Panc1 (cell line): ENCODE measurements at places on chromosomes 5 and 9.

DNA sequence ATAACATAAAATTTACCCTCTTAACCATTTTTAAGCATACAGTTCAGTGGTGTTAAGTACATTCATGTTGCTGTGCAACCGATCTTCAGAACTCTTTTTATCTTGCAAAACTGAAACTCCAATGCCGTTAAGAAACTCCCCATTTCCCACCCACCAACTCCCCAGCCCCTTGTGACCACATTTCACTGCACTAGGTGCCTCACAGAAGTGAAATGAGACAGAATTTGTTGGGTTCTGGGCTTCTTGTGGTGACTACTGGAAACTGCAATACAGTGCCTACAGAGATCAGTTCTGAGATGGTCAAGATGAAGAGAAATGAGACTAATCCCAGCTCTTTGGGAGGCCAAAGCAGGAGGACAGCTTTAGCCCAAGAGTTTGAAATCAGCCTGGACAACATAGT lies 202.1 kb upstream of the SLC30A5 start:
- H3K27ac ChIP-seq, result no peak overlapping the region
- no peaks in the 10 kb centered on the region for H3K4me1 ChIP-seq
- H3K27me3 ChIP-seq, result no peaks in the 10 kb centered on the region
- DNase-seq, result no peak

DNA sequence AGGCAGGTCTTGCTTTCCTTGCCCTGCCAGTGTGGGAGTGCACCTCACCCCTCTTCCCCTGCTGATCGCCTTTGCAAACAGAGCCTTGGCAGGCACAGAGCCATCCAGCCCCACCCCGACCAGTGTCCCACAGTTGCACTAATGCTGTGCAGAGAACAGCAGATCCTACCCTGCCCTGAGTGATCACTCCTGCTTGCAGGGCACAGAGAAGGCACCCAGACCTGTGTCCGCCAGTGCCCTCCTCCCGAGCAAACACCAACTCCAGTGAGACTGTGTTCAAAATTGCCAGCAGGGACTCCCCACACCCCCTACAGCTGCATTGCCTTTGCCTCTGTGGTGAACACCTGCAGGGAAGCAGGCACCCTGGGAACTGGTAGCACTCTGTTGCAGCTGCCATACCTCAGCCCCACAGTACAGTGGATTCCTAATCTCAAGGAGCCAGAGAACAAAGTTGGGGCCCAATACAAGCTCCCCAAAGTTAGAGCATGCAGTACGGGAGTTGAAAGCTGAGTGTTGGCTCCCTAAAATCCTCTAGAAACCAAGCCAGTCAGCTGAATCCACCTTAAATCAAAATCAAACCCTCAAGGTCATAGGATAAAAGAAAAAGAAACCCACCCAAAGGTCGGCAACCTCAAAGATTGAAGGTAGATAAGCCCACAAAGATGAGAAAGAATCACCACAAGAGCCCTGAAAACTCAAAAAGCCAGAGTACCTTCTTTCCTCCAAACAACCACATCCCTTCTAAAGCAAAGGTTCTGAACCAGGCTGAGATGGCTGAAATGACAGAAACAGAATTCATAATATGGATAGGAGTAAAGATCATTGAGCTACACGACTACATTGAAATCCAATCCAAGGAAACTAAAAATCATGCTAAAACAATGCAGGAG lies 92.9 kb upstream of the PIK3R1 start:
- no peak for DNase-seq
- peaks cover 2% of the 10 kb centered on the region; the same call in 1 of the 2 replicates for H3K27me3 ChIP-seq
- H3K4me3 ChIP-seq, result no peak overlapping the region
- H3K4me1 ChIP-seq, result no peaks in the 10 kb centered on the region
- H3K36me3 ChIP-seq, result no peaks in the 10 kb centered on the region

GRCh38 chr9:15423231-15423985 lies 732 bp downstream of the SNAPC3 start:
- no peaks in the 10 kb centered on the region for H3K27me3 ChIP-seq
- peak overlapping the region; percentile 66 for H3K27ac ChIP-seq
- DNase-seq, result no peak
- peaks cover 5% of the 10 kb centered on the region; the same call in 1 of the 2 replicates for H3K36me3 ChIP-seq

- no peaks in the 10 kb centered on the region for H3K4me1 ChIP-seq
- H3K4me3 ChIP-seq, result no peak overlapping the region
- DNase-seq, result no peak
Measured at GRCh38 chr5:80082731-80083100, 47.6 kb downstream of the THBS4 start.

GRCh38 chr5:141963701-141964100 lies 5.2 kb upstream of the RNF14 start:
- H3K4me1 ChIP-seq, result peaks cover 4% of the 10 kb centered on the region; the same call in 1 of the 2 replicates
- no peak for DNase-seq
- H3K4me3 ChIP-seq, result no peak overlapping the region
- H3K27ac ChIP-seq, result no peak overlapping the region
- H3K36me3 ChIP-seq, result no peaks in the 10 kb centered on the region

- H3K27me3 ChIP-seq, result no peaks in the 10 kb centered on the region
- no peak overlapping the region for H3K4me3 ChIP-seq
- no peaks in the 10 kb centered on the region; the same call in 1 of the 2 replicates for H3K4me1 ChIP-seq
- no peak overlapping the region; the same call in 1 of the 2 replicates for H3K27ac ChIP-seq
- no peaks in the 10 kb centered on the region for H3K36me3 ChIP-seq
Measured at GRCh38 chr5:18772475-18772874, 1138.2 kb downstream of the TAF11L14 start.

DNA sequence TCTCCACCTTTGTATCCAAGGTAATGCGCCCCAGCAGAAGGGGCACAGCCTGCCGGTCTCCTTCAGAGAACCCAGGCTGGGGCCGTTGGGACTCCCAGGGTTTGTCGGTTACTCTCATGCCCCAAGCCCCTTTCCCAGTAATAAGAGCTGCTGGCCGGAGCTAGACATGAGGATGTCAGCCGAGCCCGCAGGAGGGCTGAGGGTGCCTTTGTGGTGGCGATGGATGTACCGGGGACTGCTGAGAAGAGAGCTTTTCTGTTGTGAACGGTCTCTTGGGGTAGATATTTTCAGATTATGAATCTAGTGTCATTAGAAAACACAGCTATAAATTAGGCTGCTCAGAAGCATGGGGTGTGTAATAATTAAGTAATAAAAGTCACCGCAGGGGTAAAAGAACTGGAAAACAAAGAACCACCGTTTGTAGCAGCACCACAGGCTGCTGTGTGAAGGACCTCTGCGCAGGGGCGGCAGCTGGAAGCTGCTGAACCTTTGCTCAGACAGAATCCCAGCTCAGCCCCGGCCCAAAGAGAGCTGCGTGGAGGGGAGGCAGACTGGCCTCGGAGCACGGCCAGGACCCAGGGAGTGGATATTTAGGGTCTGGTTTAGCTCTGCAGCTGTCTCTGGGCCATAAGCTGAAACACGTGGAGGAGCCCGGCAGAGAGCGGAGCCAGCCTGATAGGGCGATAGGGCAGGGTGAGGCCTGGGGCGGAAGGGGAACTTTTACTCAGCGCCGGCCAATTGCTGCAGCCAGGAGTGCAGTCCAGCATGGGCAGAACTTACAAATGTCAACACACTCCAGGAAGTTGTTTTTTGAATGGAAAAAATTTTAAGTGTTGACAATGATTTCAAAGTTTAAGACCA lies 50.5 kb upstream of the BARHL1 start:
- no peak for DNase-seq
- no peak overlapping the region for H3K4me3 ChIP-seq
- no peaks in the 10 kb centered on the region for H3K4me1 ChIP-seq
- H3K27ac ChIP-seq, result no peak overlapping the region
- no peaks in the 10 kb centered on the region for H3K27me3 ChIP-seq

- no peaks in the 10 kb centered on the region for H3K36me3 ChIP-seq
- DNase-seq, result no peak
Measured at GRCh38 chr9:9747787-9748186, 865.0 kb downstream of the PTPRD start.

DNA sequence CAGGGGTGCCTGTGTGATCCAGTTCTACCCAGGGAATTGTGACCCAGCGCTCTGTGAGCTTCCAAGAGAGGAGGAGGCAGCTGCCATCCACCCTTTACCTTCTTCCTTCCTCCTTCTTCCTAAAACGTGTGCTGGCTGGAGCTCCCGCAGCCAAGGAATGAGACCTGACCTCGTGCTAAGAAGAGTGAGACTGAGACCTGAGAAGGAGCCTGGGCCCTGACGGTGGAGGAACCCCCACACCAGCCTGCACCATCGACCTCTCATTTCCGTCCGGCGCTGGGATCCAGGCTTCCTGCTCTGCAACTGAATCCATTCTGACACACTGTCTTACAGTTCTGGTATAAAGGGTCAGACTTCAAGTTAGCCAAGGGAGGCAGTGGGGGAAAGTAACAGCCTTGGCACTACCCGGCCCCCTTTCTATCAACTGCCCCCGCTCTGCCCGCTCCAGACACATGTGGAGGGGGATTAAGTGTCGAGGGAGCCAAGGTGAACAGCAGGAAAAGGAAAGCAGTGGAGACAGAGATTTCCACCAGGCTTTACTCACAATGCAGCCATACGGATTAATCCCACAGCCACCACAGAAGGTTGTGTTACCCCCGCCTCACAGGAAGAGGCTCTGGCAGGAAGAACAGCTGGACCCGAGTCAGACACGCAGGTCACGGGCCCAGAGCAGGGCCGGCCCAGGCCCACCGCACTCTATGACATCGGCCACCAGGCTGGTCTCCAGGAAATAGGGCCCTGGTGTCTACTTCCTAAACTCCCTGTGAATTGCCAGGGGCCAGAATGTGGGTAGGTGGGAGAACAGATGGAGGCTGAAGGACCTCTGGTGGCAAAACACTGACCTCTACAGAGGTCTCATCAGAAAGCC lies 15.8 kb downstream of the MGAT1 start:
- no peaks in the 10 kb centered on the region for H3K27me3 ChIP-seq
- peaks cover 18% of the 10 kb centered on the region for H3K4me1 ChIP-seq
- no peaks in the 10 kb centered on the region for H3K36me3 ChIP-seq
- peak overlapping the region; percentile 1 for H3K27ac ChIP-seq
- DNase-seq, result no peak

- H3K27ac ChIP-seq, result no peak overlapping the region
- no peaks in the 10 kb centered on the region for H3K4me1 ChIP-seq
- H3K27me3 ChIP-seq, result no peaks in the 10 kb centered on the region
- no peaks in the 10 kb centered on the region for H3K36me3 ChIP-seq
Measured at GRCh38 chr5:135073761-135074345, 39.8 kb upstream of the PITX1 start.

DNA sequence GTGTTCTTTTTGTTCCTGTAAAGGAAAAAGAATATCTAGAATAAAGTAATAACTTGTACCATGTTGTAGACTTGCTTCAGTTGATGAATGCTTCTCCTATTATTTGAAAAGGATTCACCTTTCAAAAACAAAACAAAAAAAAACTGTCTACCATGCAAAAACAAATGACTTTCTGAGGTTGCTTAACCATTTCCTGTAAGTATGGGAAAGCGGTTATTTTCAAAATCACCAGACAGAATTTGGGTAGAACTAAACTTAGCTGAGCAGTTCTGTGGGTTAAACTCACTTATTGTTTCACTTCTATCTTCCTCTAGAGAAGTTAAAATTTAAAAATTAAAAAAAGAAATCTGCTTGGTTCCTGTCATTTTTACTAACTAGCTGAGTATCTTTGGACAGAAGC lies 25.2 kb downstream of the LNPEP start:
- no peak overlapping the region for H3K27ac ChIP-seq
- DNase-seq, result no peak
- no peaks in the 10 kb centered on the region for H3K36me3 ChIP-seq
- H3K27me3 ChIP-seq, result no peaks in the 10 kb centered on the region
- H3K4me1 ChIP-seq, result peaks cover 3% of the 10 kb centered on the region; the same call in 1 of the 2 replicates

- H3K36me3 ChIP-seq, result no peaks in the 10 kb centered on the region
- H3K4me3 ChIP-seq, result no peak overlapping the region
- no peaks in the 10 kb centered on the region for H3K4me1 ChIP-seq
- no peak overlapping the region for H3K27ac ChIP-seq
Measured at GRCh38 chr5:164098531-164098930, 593.1 kb downstream of the MAT2B start.

GRCh38 chr9:127122176-127123063 lies at the start of gene ANGPTL2:
Gene ANGPTL2 (minus strand): TSS chr9:127122635. CDS start chr9:127108731, 13,904 bp downstream.
- no peak within 1 kb of the TSS for H3K27ac ChIP-seq
- no peak for DNase-seq
- no peak within 1 kb of the TSS for H3K4me3 ChIP-seq

- H3K36me3 ChIP-seq, result no peaks in the 10 kb centered on the region
- H3K27me3 ChIP-seq, result no peaks in the 10 kb centered on the region
- no peak overlapping the region for H3K27ac ChIP-seq
- no peak for DNase-seq
- no peak overlapping the region for H3K4me3 ChIP-seq
- H3K4me1 ChIP-seq, result no peaks in the 10 kb centered on the region
Measured at GRCh38 chr9:88303721-88304451, 84.4 kb upstream of the SPIN1 start.

DNA sequence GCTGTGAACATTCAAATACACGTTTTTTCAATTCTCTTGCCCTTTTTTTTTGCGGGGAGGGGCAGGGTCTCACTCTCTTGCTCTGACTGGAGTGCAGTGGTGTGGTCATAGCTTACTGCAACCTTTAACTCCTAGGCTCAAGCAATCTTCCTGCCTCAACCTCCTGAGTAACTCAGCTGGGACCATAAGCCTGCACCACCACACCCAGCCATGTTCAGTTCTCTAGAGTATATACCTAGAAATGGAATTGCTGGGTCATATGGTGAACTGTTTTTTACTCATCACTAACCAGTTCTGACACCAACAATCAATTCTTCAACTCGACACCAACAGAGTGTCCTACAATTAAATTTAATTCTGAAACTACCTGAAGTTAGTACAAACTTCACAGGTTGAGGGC lies 85.5 kb upstream of the ZNF169 start:
- no peak overlapping the region for H3K4me3 ChIP-seq
- H3K4me1 ChIP-seq, result peaks cover 23% of the 10 kb centered on the region; the same call in 1 of the 2 replicates
- no peaks in the 10 kb centered on the region for H3K27me3 ChIP-seq
- no peak for DNase-seq

- no peak overlapping the region for H3K4me3 ChIP-seq
- no peaks in the 10 kb centered on the region for H3K27me3 ChIP-seq
- no peaks in the 10 kb centered on the region for H3K4me1 ChIP-seq
- no peaks in the 10 kb centered on the region for H3K36me3 ChIP-seq
Measured at GRCh38 chr5:63860379-63860778, 101.9 kb downstream of the HTR1A start.

DNA sequence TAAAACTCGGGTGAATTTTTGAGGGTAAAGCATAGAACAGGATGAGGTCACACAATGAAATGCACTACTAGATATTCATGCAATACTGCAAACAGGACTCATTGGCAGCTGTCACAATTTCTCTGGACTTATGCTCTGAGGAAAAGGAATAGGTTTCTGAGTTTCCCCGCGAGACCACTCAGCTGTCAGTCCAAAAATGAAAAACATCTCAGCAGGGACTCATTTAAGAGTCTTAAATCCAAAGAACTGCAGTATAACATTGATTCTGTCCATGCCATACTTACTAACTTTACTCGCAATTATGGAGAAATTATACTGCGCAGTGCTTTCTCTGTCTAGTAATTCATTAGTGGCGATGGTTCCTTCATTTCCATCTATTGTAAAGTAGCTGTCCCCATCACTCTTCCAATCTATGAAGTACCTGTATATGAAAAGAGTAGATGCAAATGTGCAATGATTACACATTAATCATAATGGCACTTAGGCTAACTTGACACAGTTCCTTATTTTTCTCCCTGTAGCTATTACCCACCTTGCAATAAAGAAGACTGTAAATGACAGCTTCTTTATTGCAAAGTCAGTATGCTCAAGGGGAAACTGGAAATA lies 1070.0 kb downstream of the CDH12 start:
- no peaks in the 10 kb centered on the region for H3K27me3 ChIP-seq
- H3K27ac ChIP-seq, result no peak overlapping the region
- no peaks in the 10 kb centered on the region; the same call in 1 of the 2 replicates for H3K36me3 ChIP-seq
